ENCODE measurements at places on chromosomes 2 and 18. TPM values are rescaled to one million over a fixed set of nuclear protein-coding genes. Genes with fewer than 3 reads are reported as not detected.

GRCh38 chr2:231318954-231319353 lies 76.6 kb upstream of the B3GNT7 start:
- DNase-seq, result no peak
- no peaks in the 10 kb centered on the region for H3K4me1 ChIP-seq
- H3K27ac ChIP-seq, result no peak overlapping the region
- no peaks in the 10 kb centered on the region for H3K36me3 ChIP-seq
- no peaks in the 10 kb centered on the region for H3K27me3 ChIP-seq
- no peak overlapping the region for H3K4me3 ChIP-seq

- H3K4me3 ChIP-seq, result no peak overlapping the region
- H3K4me1 ChIP-seq, result no peaks in the 10 kb centered on the region
- no peak for DNase-seq
- no peak overlapping the region for H3K27ac ChIP-seq
- no peaks in the 10 kb centered on the region for H3K36me3 ChIP-seq
Measured at GRCh38 chr2:41142478-41142877, 690.6 kb upstream of the SLC8A1 start.

PLGLB2 gene
- not detected for total RNA-seq

LINC00305 gene
- not detected for total RNA-seq

FOXI3 gene
- not detected for total RNA-seq

DNA sequence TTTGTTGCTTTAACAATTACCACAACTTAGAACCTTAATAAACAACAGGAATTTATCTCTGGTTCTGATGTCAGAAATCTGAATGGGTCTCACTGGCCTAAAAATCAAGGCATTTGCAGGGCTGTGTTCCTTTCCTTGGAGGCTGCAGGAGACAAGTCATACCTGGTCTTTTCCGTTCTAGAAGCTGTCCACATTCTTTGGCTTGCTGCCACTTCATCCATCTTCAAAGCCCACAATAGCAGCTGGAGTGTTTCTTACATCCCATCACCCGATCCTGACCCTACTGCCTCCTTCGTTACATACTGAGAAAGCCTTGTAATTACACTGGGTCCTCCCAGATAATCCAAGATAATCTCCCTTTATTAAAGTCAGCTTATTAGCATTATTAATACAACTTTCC lies 18.1 kb downstream of the NETO1 start:
- no peaks in the 10 kb centered on the region for H3K4me1 ChIP-seq
- DNase-seq, result no peak
- no peaks in the 10 kb centered on the region for H3K36me3 ChIP-seq
- H3K27ac ChIP-seq, result no peak overlapping the region
- H3K27me3 ChIP-seq, result no peaks in the 10 kb centered on the region

GRCh38 chr18:11368020-11368419 lies 218.7 kb upstream of the PIEZO2 start:
- no peaks in the 10 kb centered on the region for H3K27me3 ChIP-seq
- no peaks in the 10 kb centered on the region for H3K4me1 ChIP-seq
- DNase-seq, result no peak
- H3K27ac ChIP-seq, result no peak overlapping the region
- H3K36me3 ChIP-seq, result no peaks in the 10 kb centered on the region

DNA sequence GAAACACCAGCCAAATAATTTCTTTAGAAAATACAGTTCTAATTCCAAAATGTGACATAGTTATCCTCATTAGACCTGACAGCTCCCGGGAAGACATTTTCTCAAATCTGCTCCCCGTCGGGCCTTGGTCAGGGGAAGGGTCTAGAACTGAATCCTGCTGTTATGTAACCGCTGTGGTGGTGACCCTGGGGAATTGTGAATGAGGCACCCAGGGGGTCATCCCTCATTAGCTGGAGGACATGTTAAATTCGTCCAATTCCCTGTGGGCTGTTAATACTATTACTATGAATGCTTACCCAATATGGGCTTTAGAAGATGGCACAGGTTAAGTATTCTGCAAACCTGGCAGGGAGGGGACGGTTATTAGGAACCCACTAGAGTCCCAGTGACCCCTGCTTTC lies 11.8 kb downstream of the CPLX4 start:
- H3K4me1 ChIP-seq, result no peaks in the 10 kb centered on the region
- H3K4me3 ChIP-seq, result no peak overlapping the region
- no peak overlapping the region for H3K27ac ChIP-seq
- no peak for DNase-seq
- H3K27me3 ChIP-seq, result peaks cover 2% of the 10 kb centered on the region

Data from Panc1 (cell line).